ENCODE measurements at places on chromosomes 2 and 18.

- DNase-seq = no peak
Observed at GRCh38 chr18:35030277-35030989, 10.8 kb upstream of the MAPRE2 start.

DNA sequence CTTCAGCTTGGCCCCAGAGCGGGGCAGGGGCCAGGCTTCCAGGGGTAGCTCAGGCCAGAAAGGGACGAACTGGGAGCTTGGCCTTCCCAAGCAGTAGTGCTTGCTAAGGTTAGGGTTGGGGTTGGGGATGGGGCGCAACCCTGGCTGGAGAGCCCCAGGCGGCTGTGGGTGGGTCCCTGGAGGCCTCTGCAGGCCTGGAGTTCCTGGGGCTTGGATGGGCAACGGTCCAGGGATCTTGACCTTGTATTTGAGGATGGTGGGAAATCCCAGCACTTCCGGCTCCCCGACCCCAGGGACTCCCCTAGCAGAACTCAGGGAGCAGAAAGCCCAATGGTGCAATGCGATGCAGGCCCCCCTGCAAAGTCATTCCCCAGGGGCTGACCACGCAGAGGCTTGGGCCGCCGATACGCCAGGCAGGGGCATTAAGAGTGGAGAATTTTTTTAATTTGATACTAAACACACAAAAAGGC, 12.6 kb upstream of the MLPH start:
- no peak for DNase-seq

- no peak for DNase-seq
Observed at GRCh38 chr2:166614503-166614902, 120.5 kb upstream of the SCN7A start.

DNA sequence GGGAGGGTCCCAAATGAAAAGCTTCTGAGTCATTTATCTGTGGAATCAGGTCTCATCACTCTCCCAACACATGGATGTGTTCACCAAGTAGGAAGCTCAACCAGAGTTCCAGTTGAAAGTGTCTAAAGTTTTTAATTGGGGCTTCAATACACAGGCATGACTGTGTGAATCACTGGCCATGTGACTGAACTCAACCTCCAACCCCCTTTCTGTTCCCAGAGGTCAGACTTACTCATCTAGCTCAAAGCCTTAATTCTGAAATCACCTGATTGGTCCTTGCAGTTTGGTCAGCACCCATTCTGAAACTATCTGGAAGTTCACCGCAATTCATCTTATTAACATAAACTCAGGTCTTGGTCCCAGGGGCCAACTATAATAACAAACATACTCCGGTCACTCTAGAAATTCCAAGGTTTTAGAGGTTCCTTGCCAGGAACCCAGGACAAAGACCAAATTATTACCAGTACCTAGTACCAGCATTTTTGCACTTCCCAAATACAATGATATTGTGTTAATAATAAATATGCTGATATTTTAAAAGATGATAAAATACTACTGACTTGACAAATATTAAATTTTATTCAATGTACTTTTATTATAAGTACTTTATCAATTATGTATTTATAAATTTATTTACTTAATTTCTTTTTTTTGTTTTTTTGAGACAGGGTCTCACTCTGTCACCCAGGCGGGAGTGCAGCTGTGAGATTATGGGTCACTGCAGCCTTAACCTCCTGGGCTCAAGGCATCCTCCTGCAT, 10.7 kb upstream of the RBM45 start:
- no peak for DNase-seq

DNA sequence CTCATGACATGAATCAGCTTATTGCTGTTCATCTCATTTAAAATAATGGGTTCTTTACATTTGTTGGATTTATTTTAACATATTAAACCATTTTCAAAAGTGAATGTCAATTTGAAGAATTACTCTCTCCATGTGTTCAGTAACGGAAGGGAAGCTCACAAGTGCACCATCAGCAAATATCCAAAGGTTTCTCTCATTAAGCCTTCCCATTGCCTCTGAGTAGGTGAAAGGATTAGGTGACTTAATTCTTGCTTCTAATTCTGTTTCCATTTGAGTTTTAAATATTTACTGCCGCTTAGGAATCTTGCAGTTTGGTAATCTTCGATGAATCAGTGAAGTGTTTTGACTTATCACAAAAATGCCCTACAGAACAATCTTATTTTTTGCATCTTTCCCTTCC, 145.1 kb upstream of the NYAP2 start:
- DNase-seq = no peak

DNA sequence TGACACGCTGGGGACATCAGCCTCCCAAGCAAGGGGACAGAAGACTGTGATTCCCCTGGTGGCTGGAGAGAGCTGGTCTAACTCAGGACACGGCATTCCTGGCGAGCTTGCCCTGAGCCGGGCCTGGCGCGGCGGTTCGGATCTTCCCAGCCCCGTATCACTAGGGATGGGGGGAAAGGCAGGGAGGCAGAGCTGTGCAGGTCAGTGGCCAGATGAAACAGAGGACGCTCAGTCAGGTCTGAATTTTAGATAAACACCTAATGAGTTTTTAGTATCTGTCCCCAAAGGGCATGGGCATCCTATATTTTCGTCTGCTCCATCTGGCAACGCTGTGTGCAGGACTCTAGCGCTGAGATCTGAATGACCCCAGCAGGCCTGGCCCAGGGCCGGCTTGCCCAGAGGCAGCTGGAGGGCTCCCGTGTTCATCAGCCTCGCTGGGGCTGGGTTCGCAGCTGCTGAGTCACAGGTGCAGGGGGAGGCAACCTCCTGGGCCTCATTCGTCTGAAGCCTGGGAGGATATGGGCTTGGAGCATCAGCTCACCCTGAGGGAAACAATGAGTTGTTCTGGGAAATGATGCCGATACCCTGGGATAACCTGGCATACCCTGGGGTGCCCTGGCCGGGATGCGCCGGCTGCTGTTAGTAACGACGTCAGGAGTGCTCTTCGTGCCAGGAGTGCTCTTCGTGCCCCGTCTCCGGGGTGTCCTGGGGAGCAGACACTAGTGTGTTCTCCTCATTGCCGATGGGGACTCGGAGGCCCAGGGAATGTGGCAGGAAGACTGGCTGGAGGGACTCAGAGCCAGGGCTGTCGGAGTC, 48.1 kb upstream of the HPCAL1 start:
- peak; percentile 10 for DNase-seq

Data from activated naive CD4-positive, alpha-beta T cell treated with anti-CD3 and anti-CD28 coated beads, Interleukin-2, amount 50 U/mL, for 16 hours (primary cell).